Activated naive CD8-positive, alpha-beta T cell treated with anti-CD3 and anti-CD28 coated beads for 36 hours (primary cell): ENCODE measurements at places on chromosomes 12 and 14. TPM values are rescaled to one million over a fixed set of nuclear protein-coding genes. Genes with fewer than 3 reads are reported as not detected.

DNA sequence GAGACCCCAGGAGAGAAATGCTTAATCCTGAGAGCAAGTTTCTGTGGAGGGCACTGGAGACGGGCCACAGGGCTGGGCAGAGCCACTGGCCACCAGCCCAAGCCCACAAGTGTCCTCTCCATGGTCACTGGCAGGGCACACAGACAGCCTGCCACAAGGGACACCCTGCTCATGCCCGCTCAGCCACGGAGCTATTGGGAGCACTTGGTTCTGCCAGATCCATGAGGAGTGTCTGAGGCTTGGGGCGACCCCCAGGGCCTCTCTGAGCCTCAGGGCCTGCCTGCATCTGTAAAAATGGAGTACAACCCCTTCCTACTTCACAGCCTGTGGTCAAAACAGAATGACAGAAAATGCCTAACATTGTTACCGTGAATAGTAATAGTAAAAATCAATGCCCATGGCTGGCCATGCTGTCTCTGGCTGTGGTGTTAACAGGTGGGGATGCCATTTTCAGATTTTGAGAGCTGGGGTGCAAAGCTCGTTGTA, 3.2 kb downstream of the PGF start:
- H3K36me3 ChIP-seq: no peaks in the 10 kb centered on the region
- peaks cover 14% of the 10 kb centered on the region for H3K27me3 ChIP-seq
- DNase-seq: no peak
- no peaks in the 10 kb centered on the region for H3K4me1 ChIP-seq
- H3K27ac ChIP-seq: no peak overlapping the region
- H3K4me3 ChIP-seq: no peak overlapping the region

DNA sequence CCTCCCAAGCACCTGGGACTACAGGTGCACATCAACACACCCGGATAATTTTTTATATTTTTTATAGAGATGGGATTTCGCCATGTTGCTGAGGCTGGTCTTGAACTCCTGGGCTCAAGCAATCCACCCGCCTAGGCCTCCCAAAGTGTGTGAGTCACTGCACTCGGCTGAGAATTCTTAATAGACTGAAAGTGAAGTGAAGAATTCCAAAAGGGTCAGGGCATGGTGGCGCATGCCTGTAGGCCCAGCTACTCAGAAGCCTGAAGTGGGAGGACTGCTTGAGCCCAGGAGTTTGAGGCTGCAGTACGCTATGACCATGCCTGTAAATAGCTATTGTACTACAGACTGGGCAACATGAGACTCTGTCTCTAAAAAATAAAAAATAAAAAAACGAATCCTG, 43.7 kb downstream of the TCHP start:
- H3K27me3 ChIP-seq: no peaks in the 10 kb centered on the region
- H3K4me1 ChIP-seq: peaks cover 21% of the 10 kb centered on the region
- no peak overlapping the region for H3K27ac ChIP-seq
- H3K4me3 ChIP-seq: no peak overlapping the region

- H3K4me3 ChIP-seq: no peak overlapping the region
- no peaks in the 10 kb centered on the region for H3K27me3 ChIP-seq
- H3K4me1 ChIP-seq: no peaks in the 10 kb centered on the region
- H3K36me3 ChIP-seq: no peaks in the 10 kb centered on the region
- no peak for DNase-seq
- no peak overlapping the region for H3K27ac ChIP-seq
Measured at GRCh38 chr14:23933742-23934128, 19.8 kb upstream of the DHRS4 start.

- no peak for DNase-seq
- H3K36me3 ChIP-seq: peaks cover 3% of the 10 kb centered on the region
- H3K27ac ChIP-seq: no peak overlapping the region
- peaks cover 16% of the 10 kb centered on the region for H3K4me1 ChIP-seq
- no peaks in the 10 kb centered on the region for H3K27me3 ChIP-seq
Measured at GRCh38 chr14:68669603-68670358, 123.1 kb downstream of the ZFP36L1 start.

- H3K36me3 ChIP-seq: peaks cover 2% of the 10 kb centered on the region
- peaks cover 40% of the 10 kb centered on the region for H3K27me3 ChIP-seq
- H3K27ac ChIP-seq: peak overlapping the region; percentile 50
- DNase-seq: no peak
- H3K4me3 ChIP-seq: no peak overlapping the region
Measured at GRCh38 chr12:65618588-65618987, 205.7 kb upstream of the HMGA2 start.

DNA sequence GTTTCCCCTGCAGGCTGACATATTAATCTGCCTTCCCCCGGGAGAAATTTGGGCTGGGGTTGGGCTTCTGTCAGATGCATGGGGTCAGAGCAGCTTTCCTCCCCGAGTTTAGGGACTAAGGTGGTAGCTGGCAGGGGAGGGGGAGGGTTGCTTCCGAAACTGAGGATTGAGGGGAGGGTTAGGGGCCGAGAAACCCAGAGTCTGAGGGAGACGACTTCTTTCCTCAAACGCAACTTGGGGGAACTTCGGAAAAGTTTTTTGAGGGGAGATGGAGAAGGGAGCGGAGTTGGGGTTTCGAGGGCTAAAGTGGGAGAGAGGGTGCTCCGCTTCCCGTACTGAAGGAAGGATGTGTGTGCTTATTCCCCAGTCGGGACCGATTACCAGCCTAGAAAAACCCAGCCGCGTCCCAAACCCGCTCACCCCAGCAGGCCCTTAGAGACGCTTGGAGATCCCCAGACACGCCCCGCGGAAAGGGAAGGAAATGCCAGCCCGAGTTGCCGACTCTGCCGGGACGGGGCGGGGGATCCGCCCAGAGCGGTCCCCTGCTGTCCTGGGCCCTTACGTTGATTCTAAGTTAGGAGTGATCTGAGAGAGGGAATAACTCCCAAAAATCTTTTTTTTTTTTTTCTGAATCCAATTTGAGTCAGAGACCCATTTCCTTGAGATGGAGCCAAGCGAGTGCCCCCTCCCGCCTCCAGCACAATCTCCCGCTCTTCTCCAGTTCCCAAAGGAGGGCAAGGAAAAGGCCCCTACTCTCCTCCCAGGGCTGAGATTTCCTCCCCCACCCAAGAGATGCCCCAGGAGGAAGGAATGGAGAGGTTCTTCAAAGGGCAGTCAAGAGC, 61.9 kb downstream of the SMUG1 start:
- peak overlapping the region; percentile 48 for H3K4me3 ChIP-seq
- DNase-seq: peak; percentile 25
- peaks cover 72% of the 10 kb centered on the region for H3K27me3 ChIP-seq

DNA sequence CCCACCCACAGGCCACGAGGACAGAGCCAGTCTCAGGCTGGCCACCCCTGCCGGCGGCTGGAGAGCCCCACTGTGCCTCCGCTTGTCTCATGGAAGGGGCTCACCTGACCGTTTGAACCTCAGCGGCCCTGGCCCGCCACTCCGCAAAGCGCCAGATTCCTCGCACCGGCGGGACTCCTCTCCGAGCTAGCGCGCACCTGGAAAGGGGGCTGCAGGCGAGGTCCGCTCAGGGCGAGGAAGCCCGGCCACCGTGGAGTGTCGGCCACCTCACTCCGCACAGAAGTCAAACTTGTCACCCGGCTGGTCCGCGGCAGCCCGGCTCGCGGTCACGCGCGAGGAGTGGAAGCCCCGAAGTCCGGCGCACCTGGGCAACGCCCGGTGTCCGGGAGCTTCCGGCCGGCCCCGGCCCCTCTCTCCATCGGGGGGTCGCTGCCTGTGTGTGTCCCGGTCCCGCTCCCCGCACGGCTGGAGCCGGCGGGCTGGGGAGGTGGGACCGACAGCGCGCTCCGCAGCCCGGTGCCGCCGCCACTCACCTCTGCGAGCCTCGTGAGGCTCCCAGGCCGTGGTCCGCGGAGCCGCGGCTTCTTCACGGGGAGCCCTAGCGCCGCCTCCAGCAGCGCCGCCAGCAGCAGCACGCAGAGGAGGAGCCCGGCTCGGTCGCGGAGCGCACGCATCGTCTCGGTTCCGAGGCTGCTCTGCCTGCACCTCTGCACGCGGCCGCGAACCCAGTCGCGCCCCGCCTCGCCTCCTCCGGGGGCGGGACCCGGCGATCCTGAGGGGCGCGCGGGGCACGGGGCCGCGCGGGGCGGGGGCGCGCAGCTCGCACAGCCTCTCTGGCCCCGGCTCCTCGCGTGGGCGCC, at the start of gene ISM2:
Gene ISM2, minus strand, starts transcription at position 697 of the 860 bp plus-strand sequence. Its CDS starts 23 bp downstream, at position 674.
- H3K4me1 ChIP-seq: peaks cover 4% of the 10 kb centered on the region
- H3K27me3 ChIP-seq: peaks cover 50% of the 10 kb centered on the region
- peaks cover 4% of the 10 kb centered on the region for H3K36me3 ChIP-seq
- no peak within 1 kb of the TSS for H3K27ac ChIP-seq
- peak within 1 kb of the TSS; percentile 50 for H3K4me3 ChIP-seq

DNA sequence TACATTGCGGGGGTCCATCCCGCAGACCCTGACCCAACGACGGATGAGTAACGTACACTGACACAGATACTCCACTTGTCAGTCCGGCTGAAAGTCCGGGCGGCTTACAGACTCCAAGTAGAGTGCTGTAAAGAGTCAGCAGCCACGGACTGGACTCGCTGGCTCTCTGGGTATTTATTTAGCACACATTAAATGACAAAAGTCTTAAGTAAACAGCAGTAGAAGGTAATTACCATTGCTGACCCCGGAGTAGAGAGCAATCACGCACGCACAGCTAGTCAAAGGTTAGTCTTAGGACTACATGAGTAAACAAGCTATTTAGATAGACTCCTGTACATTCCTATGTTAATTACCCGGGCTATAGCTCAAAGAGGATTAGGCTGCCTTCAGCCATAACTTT, 780.9 kb downstream of the RPS29 start:
- no peaks in the 10 kb centered on the region for H3K27me3 ChIP-seq
- H3K4me1 ChIP-seq: no peaks in the 10 kb centered on the region
- no peaks in the 10 kb centered on the region for H3K36me3 ChIP-seq
- H3K4me3 ChIP-seq: no peak overlapping the region

GRCh38 chr12:121196902-121197301, 13.0 kb upstream of the P2RX4 start:
- H3K4me1 ChIP-seq: peaks cover 8% of the 10 kb centered on the region
- H3K27ac ChIP-seq: no peak overlapping the region
- DNase-seq: no peak
- no peaks in the 10 kb centered on the region for H3K27me3 ChIP-seq
- H3K36me3 ChIP-seq: no peaks in the 10 kb centered on the region

DNA sequence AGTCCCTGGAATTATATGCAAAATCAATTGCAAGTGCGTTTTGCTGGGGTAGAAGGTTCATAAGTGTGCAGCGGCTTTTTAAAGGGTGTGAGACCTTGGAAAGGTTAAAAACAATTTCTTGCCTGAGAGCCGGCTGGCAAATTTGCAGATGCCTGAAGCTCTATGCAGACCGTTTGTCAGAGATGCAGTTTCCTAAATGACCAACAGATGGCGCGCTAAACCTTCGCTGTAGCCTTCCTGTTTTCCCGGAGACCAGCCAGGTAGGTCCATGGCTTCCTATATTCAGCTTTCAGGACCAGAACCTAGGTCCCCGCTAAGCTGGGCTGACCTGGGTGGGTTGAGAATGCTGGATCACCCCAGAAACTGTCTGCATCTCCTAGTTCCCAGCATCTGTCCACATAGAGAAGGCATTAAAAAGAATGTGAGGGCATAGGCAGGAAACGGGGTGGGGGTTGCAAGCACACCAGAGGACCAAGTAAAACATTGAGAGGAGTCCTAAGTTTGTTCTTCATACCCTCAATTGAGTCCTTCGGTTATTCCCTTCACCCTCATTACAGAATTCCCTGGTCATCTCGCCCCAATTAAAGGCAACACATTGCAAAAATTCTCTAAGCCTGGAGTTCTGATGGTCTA, 5.7 kb upstream of the NOS1 start:
- no peaks in the 10 kb centered on the region for H3K4me1 ChIP-seq
- DNase-seq: peak; percentile 34
- H3K4me3 ChIP-seq: no peak overlapping the region
- H3K36me3 ChIP-seq: no peaks in the 10 kb centered on the region
- H3K27ac ChIP-seq: no peak overlapping the region

DNA sequence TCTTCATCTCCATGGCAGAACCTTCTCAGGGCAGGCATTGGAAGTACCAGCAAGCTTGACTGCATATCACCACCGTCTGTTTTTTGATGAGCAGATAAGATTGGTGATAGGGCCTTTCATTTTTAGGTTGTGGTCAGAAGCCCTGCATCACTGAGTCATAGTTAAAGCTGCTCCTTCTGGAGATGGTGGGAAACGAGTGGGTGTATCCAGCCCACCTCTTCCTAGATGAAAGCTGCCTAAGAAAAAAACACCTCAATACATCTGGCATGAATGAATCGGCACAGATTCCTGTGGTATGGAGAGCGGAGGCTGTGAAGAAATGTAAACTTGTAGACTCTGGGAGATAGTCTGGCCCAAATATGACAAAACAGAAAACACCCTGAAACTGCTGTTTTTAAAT, 248.7 kb upstream of the EGLN3 start:
- no peaks in the 10 kb centered on the region for H3K36me3 ChIP-seq
- peaks cover 7% of the 10 kb centered on the region for H3K4me1 ChIP-seq
- no peak overlapping the region for H3K4me3 ChIP-seq
- DNase-seq: no peak

DNA sequence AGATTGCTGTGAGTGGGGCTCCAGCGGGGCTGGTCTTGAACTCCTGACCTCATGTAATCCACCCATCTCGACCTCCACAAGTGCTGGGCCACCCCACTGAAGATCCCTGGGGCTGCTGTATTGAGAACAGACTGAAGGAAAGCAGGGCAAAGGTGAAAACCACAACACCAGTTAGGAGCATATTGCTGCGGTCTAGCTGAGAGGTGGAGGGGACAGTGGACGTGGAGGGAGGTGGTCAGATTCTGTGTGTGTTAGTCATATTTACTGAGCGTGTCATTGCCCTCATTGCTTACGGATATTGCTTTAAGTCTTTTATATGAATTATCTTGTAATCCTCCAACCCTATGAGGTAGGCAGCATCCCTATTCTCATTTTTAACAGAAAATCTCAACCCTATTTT, 69.0 kb upstream of the OVCH1 start:
- no peak overlapping the region for H3K4me3 ChIP-seq
- peaks cover 3% of the 10 kb centered on the region for H3K4me1 ChIP-seq
- DNase-seq: no peak

DNA sequence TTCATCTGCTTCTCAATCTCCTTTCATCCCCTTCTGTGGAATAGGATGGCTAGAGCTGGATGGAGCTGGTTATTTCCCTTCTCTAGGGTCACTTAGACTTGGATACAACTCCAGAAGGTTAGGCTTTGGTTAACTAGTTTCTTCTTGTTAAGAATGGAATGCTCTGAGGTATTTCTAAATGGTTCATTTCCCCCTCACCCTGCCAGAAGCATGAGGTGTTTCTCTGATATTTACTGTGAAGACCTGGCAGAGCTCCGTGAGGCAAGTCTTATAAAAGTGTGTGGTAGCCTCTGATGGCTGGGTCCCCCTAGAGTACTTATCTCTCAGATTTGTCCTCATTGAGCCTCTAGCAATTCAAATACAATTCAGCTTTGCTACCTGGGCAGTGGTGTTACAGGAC, 207.9 kb downstream of the SLC16A7 start:
- H3K4me3 ChIP-seq: no peak overlapping the region
- H3K36me3 ChIP-seq: no peaks in the 10 kb centered on the region
- H3K4me1 ChIP-seq: no peaks in the 10 kb centered on the region
- no peak overlapping the region for H3K27ac ChIP-seq
- no peak for DNase-seq
- H3K27me3 ChIP-seq: no peaks in the 10 kb centered on the region

The SLC25A21 gene
- total RNA-seq: not detected

The MFAP5 gene
- total RNA-seq: not detected

The NKX2-1 gene
- total RNA-seq: not detected

The PTPRB gene
- not detected for total RNA-seq

The NGB gene
- total RNA-seq: not detected

The FUT8 gene
- total RNA-seq: 65.6 TPM

The B3GNT4 gene
- 1.6 TPM for total RNA-seq

The CD4 gene
- 2.2 TPM for total RNA-seq

The EXOC3L4 gene
- total RNA-seq: not detected

The GPR84 gene
- total RNA-seq: 0.62 TPM

The JDP2 gene
- total RNA-seq: 2.1 TPM

The KRT75 gene
- total RNA-seq: not detected
